Activated T-helper 1 cell treated with Interleukin-2 at 50 U/mL for 16 hours (primary cell): ENCODE measurements at places on chromosomes 7 and 10.

DNA sequence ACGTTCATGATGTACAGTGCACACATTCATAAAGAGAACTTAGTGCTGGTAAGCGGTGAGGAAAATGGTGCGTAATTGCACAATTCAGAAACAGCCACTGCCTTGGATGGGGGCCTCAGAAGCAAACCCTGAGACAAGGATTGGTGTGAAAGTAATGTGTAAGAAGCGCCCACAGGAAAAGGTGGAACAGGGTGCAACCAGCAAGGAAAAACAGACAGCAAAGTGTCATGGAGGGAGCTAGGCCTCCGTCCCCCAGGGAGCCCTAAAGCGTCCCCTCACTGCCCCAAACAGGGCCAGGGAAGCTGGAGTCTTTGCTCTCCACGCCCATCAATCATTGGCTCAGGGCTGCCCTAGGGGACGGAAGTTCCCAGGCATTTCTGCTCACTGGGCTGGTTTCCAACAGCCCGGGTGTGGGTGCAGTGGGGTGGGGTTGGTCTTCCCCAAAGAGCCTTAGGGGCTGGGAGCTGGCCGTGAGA is 9.6 kb upstream of the C10orf105 start:
- DNase-seq, result no peak

- DNase-seq, result no peak
Measured at GRCh38 chr7:99489235-99489634, 10.8 kb downstream of the ZNF394 start.

GRCh38 chr7:139734395-139734794 is 43.4 kb downstream of the HIPK2 start:
- DNase-seq, result no peak

DNA sequence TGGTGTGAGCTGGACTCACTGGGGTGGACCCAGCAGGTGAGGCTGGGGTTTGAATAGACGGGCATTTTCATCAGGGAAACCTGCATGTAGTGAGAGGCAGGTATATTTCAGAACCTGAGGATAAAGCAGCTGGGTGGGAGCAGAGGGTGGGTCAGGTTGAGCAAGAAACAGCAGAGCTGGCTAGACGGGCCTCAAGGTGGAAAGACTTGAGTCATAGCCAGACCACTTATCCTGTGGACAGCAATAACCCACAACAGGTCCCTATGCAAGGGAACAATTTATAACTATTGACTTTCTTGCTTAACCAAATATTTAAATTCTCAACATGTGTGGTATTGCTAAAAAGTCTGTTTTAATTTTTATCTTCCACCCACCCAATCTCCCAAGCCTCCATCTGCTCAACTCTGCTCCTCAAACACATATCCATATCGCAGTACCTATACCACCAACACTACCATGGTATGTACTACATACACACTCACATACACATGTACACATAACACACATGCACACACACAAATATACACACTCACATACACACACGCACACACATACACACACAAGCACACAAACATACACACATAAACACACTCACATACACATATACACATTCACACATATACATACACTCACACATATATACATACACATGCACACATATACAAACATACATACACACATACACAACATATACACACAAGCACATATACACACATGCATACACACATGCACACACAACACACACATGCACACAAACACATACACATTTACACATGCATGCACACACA is 129.0 kb upstream of the C7orf33 start:
- no peak for DNase-seq

GRCh38 chr7:42945821-42946626 is 13.8 kb downstream of the MRPL32 start:
- no peak for DNase-seq

GRCh38 chr7:39099146-39099545 is 121.4 kb downstream of the POU6F2 start:
- DNase-seq, result no peak

DNA sequence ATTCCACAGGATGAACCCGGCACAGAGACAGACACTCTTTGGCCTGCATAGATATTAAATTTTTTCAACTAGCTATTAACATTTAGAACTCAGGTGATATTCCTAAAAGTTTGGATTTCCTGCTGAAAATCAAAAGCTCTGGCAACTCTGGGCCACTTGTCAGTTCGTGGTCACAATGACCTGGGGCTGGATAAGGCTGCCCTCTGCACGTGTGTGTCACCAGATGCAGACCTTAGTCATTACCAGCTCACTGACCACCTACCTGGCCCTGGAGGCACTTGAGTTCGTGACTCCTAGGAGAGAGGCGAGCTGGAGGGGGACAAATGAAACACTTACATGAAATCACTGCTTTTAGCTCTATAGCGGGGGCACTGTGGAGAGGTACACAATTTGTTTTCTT is 126.5 kb downstream of the HIPK2 start:
- DNase-seq, result no peak
